Panc1 (cell line): ENCODE measurements at places on chromosomes 3 and 15.

GRCh38 chr15:66829551-66830121 is 127.6 kb downstream of the SMAD6 start:
- no peak for DNase-seq

DNA sequence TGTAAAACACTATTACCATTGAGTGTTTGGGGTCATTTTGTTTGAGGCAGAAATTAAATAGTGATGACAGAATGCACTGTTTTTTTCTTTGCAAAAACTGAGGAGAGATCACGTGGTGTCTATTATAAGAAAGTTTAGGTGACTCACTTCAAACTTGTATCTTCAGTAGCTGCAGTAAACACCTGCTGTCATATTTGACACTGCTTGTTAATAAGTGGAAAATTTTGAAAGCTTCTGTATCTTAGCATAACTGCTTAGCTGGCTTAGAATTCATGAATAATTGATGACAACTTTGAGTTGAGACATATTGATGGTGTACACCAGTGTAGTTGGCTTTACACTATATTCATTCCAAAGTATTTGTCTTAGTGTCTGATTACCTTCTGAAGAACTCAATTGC is 29.7 kb upstream of the MDFIC2 start:
- no peak for DNase-seq

- no peak for DNase-seq
Observed at GRCh38 chr3:109125902-109126301, 8.0 kb upstream of the MORC1 start.

DNA sequence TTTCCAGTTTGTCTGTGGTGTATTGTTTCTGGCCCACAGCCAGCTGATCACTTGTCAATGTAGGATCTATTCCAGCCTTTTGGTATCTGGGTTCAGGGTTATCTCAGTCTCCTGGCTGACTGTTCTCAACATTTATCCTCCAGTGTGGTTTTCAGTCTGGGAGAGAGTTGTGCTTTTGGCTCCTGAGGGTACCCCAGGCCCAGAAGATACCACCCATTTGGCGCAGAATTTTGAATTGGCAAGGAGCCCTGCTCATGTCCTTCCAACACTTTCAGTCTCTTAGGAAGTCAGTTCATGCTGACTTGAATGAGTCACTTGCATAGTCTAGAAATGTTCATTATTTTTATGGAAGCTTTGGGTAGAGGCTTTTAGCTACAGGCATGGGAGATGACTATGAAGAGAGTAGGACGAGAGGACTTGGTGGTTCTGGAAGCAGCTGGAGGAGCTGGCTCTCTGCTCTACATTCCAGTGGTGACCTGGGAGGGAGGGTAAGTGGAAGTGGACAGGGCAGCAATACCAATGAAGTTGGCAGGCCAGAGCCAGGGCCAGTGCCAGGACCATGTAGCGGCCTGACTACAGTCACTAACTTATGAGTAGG is 7.2 kb downstream of the POLR2H start:
- DNase-seq, result no peak

DNA sequence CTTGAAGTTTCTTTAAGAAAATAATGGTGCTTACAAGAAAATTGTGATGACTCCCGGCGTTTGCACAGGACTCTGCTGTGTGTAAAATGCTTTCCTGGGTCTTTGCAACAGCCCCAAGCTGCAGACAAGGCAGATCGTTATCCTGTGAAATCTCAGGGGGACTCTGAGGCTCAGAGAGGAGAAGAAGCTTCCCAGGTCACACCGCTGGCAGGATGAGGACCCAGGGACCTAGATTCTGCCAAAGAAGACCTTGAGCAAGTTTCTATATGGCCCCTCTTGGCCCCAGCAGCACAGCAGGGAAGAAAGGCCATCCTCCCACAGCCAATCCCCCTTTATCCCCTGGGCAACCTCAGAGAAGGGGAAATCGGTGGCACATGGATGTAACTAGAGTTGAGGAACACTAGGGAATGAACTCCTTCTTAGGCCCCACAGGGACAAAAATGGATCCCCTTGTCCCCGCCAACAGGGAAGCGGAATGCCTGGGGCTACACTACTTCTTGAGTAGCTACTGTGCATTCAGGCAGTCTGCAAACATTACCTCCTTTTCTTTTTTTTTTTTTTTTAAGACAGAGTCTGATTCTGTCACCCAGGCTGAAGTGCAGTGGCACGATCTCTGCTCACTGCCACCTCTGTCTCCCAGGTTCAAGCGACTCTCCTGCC is 72.8 kb downstream of the CPN2 start:
- DNase-seq, result no peak

- no peak for DNase-seq
Observed at GRCh38 chr15:31345606-31346366, 19.2 kb downstream of the KLF13 start.

GRCh38 chr3:127858521-127858920 is 36.2 kb upstream of the MGLL start:
- DNase-seq, result no peak

- DNase-seq, result no peak
Observed at GRCh38 chr3:154210986-154211385, 89.8 kb downstream of the ARHGEF26 start.

GRCh38 chr3:183328823-183329222 is 75.8 kb downstream of the B3GNT5 start:
- DNase-seq, result no peak

GRCh38 chr3:66432767-66433521 is 67.9 kb downstream of the LRIG1 start:
- no peak for DNase-seq
